ENCODE measurements at places on chromosomes 5 and 9. TPM values are rescaled to one million over a fixed set of nuclear protein-coding genes. Genes with fewer than 3 reads are reported as not detected.

- DNase-seq, result no peak
These were observed 1.4 kb upstream of the IPPK start for GRCh38 chr9:92671323-92671722.

DNA sequence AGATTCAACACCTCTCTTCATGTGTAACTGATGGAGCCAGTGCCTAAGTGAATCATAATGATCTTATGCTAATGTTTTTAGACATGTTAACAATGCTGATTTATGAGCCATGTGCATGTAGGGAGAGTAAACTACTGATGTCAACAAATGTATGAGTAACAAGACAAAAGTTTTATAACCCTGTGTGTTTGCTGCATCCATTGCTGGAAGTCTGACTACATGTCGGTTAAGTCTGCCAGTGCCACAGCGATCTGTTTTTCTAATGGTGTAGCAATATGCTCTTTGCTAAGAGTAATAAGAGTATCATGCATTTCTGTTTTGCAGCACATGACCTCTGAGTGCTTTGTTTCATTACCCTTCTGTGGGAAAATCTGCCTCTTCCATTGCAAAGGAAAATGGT, 26.4 kb upstream of the TMOD1 start:
- DNase-seq, result no peak

DNA sequence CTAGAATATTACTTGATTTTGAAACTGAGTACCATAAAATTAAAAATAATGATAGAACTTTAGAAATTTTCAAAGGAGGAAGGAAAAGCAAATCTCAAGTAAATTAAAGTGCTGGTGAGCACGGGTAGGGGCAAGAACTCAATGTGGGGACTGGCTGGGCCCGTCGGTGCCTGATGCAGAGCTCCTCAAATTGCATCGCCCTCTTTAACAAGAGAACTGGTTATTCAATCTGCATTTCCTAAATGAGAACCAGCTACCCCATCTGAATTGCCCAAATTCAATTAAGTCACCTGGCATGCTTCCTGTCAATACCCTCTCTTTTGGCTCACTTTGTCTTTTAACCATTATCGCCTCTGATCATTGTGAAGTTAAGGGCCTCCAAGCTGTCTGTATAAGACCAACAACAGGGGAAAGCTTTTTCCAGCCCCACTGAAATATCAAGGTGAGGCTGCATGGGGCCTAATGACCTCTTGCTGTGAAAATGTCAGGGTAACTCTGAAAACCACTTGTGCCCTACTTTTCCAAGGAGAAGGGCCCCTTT, 316.7 kb downstream of the SLIT3 start:
- no peak for DNase-seq

- no peak for DNase-seq
These were observed 430.9 kb downstream of the CHSY3 start for GRCh38 chr5:130335117-130335516.

- DNase-seq, result no peak
These were observed 94.6 kb downstream of the RAPGEF1 start for GRCh38 chr9:131645078-131645776.

GRCh38 chr5:169287529-169287928, 13.4 kb downstream of the SLIT3 start:
- DNase-seq, result no peak

DNA sequence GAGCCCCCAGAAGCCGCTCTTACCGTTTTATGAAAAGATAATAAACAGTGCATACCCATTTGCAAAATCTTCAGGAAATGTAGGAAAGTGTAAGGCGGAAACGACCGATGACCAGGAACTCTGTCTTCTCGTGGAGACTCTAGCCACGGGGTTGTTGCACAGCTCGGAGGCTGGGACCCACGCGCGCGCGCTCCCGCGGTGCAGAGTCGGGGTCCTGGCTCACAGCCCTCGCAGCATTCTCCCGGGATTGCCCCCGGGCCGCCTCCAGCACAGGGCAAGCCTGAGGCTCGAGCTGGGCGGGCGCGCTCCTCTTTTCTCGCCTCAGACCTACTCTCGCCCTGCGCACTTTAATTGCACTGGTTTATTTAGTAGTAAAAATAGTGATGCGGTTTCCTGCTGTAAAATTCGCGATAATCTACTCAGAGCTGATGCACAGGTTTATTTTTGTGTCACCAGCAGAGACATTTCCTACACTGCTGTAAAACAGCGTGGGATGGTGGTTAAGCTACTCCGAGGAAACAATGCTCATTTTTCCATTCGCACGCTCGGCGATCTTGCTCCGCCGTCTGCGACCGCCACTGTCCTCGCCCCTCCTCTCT, 15.5 kb downstream of the TRIM7 start:
- no peak for DNase-seq

- DNase-seq, result no peak
These were observed 804.8 kb upstream of the ZNF608 start for GRCh38 chr5:125551246-125551645.

DNA sequence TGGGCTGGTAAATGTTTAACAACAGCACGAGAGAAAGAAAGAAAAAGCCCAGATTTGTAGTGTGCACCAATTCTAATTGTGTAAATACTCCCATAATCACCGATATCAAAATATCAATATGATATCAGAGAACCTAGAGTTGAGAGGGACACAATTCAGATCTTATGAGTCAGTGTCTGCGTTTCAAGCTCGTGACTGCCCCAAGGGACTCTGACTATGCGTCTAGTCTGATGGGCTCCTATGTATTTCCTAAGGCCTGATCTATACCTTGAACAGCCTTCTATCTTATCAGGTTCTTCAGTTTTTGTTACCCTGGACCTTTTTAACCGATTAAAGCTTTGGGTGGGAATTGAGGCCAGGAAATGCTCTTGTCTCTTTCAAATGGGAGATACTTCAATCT, 243.0 kb upstream of the SLC24A2 start:
- no peak for DNase-seq

- DNase-seq, result no peak
These were observed 6.3 kb downstream of the STC2 start for GRCh38 chr5:173321886-173322285.

DNA sequence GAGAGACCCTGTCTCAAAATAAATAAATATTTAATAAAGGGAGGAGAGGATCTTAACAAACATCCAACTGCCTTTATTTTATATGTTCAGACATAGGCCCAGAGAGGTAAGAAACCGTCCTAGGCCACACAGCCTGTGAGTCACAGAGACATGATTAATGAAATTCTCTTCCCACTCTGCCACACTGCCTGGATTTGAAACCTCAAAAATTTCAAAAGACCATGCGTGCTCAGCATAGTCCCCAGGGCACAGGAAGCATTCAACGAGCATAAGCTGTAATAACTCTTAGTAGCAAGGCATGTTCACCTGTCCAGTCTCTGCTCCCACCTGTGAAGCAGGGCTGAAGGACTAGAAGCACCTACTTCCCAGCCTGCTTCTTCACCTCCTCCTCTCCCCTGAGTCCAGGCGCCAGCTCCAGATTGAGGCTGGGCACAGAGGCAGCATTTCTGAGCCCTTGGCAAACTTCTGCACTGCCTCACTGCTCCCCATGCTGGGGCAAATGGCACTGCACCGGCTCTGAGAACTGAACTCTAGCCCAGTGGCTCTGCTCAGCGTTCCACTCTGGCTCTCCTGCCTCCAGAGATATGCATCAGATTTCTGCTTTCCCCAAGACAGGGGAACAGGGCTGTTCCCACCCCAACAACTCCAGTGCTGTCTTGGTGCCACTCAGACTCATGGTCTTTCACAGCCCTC, 1.1 kb downstream of the FAT2 start:
- DNase-seq, result no peak

GRCh38 chr5:150139334-150139733, 16.3 kb downstream of the PDGFRB start:
- no peak for DNase-seq

DNA sequence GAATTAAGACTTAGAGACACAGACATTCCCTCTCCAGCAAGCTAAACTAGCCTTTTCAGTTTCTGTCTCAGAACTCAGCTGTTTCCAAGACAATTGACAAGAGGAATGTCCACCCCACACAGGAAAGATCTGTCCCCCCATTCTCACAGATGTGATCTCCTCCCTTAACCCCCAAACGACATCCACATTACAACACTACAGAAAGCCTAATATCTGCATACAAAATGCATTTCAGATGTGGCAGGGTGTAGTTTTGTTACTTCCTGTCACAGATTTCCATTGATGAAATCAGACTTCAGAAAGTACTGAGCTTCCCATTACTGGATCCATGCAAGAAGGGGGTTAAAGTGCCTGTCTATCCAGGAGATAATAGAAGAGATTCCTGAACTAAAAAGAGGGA, 2.9 kb upstream of the ARSI start:
- DNase-seq, result no peak

GRCh38 chr9:121292801-121293241, 24.9 kb downstream of the GSN start:
- DNase-seq, result no peak

DNA sequence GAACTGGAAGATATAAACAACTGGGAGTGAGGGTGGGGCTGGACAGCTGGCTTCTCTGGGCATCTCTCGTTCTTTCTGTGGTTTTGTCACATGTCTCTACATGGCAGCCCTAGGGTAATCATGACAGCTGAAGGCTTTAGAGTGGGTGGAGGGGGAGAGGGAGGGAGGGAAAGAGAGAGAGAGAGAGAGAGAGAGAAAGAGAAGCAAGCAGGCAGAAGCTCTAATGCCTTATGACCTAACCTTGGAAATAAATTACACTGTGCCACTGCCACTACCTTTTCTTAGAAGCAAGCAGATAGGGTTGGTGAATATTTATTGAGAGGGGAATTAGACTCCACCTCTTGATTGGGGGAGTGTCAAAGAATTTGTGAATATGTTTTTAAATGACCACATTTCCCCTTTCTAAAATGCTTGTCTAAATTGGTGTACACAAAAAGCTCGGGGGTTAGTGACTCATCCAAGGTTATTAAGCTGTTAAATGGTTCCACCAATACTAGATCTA, 2.6 kb upstream of the DAPK1 start:
- DNase-seq, result no peak

DNA sequence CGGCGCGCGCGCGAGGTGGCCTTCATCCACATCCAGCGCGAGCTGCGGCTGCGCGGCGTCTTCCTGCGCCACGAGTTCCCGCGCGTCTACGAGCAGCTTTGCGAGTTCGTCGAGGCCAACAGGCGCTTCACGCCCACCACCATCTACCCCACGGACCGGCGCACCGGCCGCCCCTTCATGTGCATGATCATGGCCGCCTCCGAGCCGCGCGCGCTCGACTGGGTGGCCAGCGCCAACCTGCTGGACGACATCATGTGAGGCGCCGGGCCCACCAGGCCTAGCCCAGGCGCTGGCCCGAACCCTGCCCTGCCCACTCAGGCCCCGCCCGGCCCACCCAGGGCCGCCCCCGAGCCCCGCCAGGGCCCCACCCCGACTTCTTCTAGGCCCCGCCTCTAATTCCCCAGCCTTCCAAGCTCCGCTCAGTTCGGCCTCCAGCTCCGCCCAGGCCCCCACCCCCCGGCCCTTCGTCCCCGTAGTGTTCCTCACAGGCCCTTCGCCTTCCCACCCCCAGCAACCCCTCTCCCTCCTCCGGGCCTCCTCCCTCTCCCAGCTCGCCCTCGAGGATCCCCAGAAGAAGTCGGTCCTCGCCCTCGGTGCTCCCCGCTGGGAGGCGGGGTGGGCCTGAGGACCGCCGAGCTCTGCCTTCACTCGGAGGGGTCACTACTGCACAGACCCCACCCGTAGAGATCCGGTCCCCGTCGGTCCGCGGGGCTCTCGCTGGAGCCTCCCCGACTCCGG, 2.0 kb upstream of the PHPT1 start:
- no peak for DNase-seq

GRCh38 chr5:144167998-144168397, 2.5 kb downstream of the YIPF5 start:
- no peak for DNase-seq

DNA sequence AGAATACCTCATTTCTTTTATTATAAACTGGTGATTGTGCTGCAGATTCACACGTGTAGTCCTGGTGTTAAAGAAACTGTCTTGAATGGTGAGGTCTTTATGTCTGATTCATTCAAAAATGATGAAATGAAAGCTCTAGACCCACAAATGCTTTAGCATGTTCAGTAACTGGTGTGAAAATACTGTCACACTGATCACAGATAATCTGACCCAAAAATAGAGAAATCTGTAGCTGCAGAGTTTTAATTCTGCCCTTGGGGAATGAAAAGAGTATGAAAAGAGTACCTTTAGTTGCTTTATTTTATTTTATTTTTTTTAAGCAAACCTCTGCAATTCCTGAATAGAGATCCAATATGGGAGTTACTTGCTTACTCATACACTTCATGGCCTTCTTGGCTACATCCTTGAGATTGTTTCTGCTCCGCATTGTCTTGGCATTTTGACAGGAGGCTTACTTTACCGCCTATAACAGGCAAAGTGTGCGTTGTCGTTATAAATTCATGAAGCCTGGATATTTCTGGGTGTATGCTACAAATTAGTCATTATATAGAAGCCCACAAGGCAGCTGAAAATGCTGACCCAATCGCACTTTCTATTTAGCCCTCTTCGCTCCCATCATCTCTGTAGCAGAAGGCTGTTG, 2.7 kb downstream of the RGMB start:
- DNase-seq, result no peak

- no peak for DNase-seq
These were observed 22.1 kb downstream of the P4HA2 start for GRCh38 chr5:132205385-132206125.

- DNase-seq, result no peak
These were observed 33.5 kb upstream of the CRB2 start for GRCh38 chr9:123322273-123323195.

DNA sequence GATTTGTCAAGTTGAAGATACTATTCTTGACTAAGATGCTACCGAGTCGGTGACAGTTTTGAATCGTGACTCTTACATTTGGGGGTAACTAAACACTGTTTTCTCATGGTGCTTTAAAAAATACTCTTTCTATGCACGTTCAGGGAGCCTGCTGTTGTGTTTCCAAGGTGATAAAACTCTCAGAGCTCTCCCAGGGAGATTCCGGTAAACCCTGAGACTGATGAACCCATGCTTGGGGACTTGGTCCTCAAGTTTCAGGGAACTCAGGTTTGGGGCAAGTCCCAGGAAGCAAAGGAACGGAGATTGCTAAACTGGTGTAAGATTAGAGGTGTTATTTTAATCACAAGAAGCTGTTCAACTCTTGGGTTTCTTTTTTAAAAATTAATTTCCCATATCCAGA, 1.4 kb downstream of the GDA start:
- no peak for DNase-seq

DNA sequence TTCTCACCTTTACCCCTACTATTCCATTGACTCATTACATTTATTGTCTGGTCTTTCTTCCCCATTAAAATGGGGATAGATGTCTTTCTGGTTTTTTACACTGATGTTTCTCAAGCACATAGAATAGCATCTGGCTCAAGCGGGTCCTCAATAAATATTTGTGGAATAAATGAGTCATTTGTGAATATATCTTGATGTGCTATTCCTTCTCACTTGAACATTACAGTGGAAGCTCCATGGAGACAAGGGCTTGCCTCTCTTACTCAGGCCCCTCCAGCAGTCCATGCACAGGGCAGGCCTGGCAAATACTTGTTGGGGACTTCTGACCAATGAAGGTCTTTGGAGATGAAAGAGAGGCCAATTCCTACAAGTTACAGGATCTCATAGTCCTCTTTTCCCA, 151.7 kb upstream of the TAS2R1 start:
- no peak for DNase-seq

MARCOL gene
- not detected for polyA plus RNA-seq

BTNL3 gene
- 0.05 TPM for polyA plus RNA-seq

FGF18 gene
- 0.27 TPM for polyA plus RNA-seq

GFI1B gene
- 1.3 TPM for polyA plus RNA-seq

PRRX2 gene
- 1.2 TPM for polyA plus RNA-seq

PCDHGA10 gene
- 4.7 TPM for polyA plus RNA-seq

TICAM2 gene
- polyA plus RNA-seq, result 3.0 TPM
